ENCODE measurements at places on chromosomes 12 and 14.

DNA sequence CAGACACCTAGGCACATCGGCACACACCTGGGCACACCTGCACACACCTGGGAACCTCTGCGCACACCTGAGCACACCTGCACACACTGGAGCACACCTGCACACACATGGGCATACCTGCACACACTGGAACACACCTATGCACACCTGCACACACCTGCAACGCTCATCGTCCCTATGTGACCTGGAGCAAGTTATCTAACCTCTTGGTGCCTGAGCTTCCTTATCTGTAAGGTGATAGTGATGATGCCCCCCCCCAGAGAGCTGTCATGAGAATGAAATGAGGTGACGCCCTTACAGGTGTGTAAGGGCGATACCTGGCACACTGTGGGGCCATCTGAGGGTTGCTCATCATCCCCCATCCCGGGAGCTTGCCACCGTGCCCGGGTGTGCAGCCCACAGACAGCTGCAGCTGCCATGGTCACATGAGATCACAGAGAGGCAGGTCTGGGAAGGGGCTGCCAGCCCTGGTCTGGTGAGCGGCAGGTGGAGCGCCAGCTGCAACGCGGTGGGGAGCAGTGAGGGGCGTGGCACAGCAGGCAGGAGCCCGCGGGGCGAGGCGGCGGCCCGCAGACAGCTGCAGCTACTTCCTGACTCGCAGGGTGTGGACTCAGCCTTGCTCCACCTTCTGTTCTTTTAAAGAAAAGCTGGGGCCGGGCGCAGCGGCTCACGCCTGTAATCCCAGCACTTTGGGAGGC is 59.9 kb upstream of the FBRSL1 start:
- DNase-seq, result peak; percentile 64

GRCh38 chr14:50762931-50763300 is 68.0 kb downstream of the NIN start:
- DNase-seq, result no peak

DNA sequence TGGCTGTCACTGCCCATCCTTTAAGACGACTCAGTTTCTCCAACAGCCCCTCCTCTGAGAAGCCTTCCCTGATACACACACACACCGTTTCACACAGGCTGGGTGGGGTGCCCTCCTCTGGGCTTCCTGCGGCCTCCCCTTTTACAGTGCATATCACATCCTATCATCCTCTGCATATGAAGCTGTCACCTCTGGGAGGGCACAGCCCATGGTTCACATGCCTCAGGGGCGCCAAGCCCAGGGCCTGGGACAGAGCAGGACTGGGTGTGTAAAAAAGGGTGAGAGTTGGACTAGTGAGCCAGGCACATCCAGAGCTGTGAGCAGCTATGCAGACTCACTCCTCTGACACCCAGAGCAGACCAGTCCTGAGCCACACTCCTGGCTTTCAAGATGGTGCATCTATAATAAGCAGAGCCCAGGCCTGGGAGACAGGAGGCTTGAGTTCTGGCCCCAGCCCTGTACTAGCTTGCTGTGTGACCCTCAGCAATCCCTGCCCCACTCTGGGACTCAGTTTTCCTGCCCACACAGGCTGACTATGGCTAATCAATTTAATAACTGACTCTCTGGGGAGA is 62.6 kb downstream of the LGMN start:
- DNase-seq, result no peak

GRCh38 chr14:61691495-61691894 is 3.8 kb upstream of the HIF1A start:
- no peak for DNase-seq

- no peak for DNase-seq
Measured at GRCh38 chr14:33643426-33644181, 307.3 kb downstream of the EGLN3 start.

- no peak for DNase-seq
Measured at GRCh38 chr14:53599221-53599945, 357.2 kb downstream of the BMP4 start.

GRCh38 chr12:32379213-32379612 is 20.1 kb upstream of the FGD4 start:
- no peak for DNase-seq

- DNase-seq, result no peak
Measured at GRCh38 chr14:98229656-98230366, 1042.2 kb downstream of the BCL11B start.

- no peak for DNase-seq
Measured at GRCh38 chr12:3568695-3569094, 77.7 kb downstream of the PRMT8 start.

- DNase-seq, result no peak
Measured at GRCh38 chr14:83975841-83976770, 1553.8 kb upstream of the FLRT2 start.

DNA sequence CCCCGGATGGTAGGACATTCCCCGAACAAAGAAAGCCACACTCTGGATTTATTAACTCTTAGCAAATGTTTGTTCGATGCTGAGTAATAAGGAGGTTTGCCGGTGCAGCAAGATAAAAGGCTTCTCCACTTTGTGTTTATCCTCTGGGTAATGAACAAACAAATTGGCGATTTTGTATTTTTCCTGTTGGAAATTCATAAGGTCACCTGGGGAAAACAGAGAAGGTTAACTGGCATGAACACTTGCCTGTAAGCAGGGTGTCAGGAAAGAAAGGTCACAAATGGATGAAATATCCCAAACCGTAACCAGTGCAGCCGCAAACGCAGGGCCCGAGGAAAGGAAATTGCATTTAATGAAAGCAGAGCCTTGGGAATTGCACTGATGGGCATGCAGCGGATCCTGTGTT is 132.8 kb downstream of the RMST start:
- no peak for DNase-seq

DNA sequence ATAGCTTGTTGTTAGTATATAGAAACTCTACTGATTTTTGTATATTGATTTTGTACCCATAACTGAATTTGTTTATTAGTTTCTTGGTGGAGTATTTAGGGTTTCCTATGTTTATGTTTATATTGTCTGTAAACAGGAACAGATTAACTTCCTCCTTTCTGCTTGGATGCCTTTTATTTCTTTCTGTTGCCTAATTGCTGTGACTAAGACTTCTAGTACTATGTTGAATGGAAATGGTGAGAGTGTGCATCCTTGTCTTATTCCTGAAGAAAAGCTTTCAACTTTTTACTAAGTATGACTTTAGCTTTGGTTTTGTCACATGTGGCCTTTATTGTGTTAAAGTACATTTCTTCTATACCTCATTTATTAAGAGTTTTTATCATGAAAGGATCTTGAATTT is 20.9 kb downstream of the FBXW8 start:
- no peak for DNase-seq

- no peak for DNase-seq
Measured at GRCh38 chr14:62187265-62187664, 425.0 kb downstream of the SNAPC1 start.

GRCh38 chr14:30770376-30770775 is 104.0 kb upstream of the COCH start:
- no peak for DNase-seq

- no peak for DNase-seq
Measured at GRCh38 chr12:64621257-64621942, 11.1 kb downstream of the RASSF3 start.

DNA sequence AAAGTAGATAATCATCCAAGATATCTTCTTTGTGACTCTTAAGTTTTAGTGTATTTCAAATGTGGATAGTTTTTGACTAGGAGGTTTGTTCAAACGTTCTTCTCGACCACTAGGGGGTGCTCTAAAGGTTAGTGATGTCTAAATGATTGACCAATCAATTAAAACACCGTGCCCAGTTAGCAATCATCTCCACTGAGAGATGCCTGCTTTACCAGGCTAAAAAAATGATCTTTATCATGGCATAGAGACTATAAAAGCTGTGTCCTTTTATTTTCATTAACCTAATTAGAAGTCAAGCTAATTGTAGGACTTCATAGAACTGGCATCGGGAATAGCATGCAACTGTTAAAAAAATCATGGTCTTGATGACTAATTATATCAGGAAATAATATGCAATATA is 153.9 kb downstream of the PRKCH start:
- DNase-seq, result no peak

DNA sequence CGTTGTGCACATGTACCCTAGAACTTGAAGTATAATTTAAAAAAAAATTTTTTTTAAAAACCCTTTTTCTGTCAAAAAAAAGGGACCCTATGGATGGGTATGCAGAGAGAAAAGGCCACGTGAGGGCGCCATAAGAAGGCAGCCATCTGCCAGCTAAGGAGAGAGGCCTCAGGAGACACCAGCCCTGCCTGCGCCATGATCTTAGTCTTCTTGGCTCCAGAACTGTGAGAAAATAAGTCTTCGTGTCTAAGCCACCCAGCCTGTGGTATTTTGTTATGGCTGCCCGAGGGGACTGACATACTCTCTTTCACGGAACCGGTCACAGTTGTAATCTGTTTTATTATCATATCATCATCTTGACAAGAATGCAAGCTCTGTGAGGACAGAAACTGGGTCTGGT is 174.8 kb downstream of the EFCAB11 start:
- no peak for DNase-seq

DNA sequence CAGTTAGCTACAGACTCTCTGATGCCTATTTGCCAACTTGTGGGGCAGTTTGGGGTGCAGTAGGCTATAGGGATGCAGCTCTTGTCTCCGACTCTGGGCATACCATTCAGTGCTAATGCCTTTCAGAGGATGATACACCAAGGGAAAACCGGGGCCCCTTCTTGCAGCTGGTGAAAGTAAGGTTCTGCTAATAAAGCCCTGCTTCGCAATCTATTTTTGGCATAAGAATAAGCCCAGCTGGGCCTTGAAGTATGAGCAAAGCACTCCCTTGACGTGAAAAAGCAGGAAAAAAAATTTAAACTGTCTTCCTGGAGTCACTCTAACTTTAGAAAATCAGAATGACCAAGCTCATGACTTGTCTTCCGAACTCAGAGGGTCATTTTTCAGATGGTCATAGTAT is 124.1 kb upstream of the RBM19 start:
- no peak for DNase-seq

DNA sequence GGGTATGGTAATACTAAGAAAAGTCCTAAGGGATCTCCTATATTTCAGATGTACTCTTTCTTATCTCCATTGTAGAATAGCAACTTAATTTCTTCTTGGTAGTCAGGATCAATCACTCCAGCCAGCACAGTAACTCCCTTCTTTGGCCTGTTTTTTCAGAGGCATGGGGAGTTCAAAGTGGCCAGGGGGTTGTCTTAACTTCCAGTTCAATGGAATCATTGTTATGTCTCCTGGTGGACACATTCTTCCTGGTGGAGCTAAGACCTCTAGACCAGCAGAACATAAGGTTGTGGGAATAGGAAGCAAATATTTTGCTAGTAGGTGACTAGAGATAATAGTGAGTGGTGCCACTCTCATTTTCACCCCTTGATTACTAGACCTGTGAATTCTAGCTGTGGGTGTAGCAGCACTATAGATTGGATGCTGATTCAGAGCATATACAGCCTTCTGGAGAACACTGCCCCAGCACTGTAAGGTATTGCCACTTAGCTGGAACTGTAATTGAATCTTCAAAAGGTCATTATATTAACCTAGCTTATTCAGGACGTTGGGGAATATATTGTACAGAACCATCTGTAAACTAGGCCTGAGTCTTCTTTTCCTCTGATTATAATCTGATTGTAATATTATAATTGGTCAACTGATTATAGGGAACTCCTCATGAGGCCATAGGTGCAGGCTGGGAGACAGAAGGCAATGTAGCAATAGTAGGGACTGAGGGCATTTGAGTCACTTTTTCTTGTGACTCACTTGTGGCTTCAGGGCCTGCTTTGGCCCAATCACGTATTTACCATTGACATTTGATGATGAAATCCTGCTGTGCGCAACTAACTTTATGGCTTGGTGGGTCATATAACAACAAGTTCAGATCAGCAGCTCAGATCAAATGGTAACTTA is 60.2 kb upstream of the ATP2B1 start:
- DNase-seq, result no peak

DNA sequence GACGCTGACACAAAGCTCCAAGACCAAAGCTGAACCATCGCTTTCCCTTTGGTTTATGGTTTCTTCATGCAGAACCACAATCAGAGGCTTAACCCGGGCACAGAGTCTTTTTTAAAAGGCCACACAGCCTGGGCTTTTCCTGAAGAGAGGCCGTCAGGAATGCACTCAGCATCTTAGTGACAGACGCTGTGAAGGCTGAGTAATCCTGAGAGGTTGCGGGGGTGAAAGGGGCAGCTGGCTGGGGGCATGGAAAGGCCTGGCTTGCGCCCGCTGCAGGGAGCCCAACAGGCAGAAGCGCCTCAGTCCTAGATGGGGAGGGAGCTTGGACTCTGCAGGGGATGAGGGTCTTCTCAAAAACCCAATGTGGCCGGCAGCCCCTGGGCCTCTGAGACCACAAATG is 13.6 kb downstream of the CTDSP2 start:
- DNase-seq, result no peak

DNA sequence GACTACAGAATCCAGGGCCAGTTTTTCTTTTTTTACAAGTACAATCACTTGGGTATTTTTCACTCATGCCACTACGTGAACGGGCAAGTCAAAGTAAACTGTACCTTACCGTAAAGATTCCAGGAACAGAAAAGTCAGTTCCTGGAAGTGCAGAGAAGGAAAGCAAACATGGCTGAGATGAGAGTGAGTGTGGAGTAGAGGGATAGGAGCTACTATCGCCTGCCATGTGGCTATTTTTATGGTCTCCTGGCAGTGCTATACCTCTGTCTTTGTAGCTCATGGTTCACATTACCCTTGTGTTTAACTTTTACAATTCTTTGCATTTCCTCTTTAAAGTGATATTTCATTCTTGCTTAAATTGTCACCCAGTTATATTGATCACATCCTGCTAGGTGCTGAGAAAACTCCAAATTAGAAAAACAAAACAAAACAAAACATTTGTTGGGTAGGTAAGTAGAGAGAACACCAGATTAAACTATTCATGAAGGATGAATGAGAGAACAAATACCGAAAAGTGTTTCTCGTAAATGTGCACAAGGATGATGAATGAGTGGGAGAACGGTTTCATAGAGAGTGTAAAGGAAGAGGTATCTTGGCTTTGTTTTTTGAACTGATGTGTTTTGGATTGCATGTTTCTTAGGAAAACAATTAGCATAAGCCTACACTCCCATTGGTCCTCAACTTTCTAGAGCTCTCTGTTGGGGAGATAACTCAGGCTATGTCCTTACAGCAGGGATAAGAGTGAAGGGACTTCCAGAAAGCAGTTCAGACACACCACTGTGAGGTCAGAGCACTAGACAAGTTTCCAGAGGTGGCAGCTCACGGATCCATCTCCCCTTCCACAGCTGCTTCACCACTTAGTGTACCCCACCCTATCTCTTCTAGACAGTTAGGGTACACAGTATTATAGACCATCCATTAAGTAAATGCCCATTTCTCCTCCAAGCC is 163.7 kb downstream of the IPO8 start:
- DNase-seq, result no peak

- DNase-seq, result no peak
Measured at GRCh38 chr14:56855891-56856461, 45.7 kb upstream of the OTX2 start.

GRCh38 chr14:63952933-63953437 is 100.2 kb downstream of the SYNE2 start:
- no peak for DNase-seq

- DNase-seq, result no peak
Measured at GRCh38 chr12:62098132-62098531, 162.1 kb upstream of the USP15 start.

All from activated T-helper 1 cell treated with Interleukin-2 at 50 U/mL for 16 hours (primary cell).